ENCODE measurements at places on chromosomes 7 and 10. TPM values are rescaled to one million over a fixed set of nuclear protein-coding genes. Genes with fewer than 3 reads are reported as not detected.

Gene AGR2
- 256 TPM for total RNA-seq

Gene CCDC136
- 4.2 TPM for total RNA-seq

DNA sequence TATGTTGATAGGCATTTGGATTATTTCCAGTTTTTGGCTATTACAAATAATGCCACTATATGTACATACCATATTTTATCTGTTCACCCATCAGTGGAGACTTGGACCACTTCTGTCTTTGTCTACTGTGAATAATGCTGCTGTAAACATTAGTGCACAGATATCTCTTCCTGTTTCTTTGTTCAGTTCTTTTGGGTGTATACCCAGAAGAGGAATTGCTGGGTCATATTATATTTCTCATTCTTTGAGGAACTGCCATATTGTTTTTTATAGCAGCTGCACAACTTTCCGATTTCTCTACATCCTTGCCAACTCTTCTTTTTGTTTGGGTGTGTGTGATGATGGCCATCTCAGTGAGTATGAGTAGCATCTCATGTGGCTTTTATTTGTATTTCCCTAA is 218.0 kb downstream of the LRMDA start:
- no peak for DNase-seq

- peak; percentile 80 for DNase-seq
These were observed 52.0 kb upstream of the SMNDC1 start for GRCh38 chr10:110356628-110357245.

DNA sequence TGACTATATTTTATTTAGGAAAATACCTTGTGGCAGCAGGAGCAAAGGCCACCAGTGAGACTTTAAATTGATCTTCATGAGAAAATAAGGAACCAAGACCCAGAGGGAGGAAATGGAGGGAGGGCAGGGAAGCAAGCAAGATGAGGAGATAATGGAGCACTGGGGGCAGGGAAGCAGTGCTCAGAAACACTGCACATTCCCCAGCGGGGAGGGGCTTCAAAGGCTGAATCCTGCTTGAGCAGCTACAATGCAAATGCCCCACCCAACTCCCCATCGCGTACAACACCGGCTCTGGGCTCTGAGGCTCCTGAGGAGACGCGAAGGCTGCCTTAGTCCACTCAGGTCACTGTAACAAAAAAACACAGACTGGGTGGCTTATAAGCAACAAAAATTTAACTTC is 503.8 kb downstream of the GRID1 start:
- DNase-seq, result no peak

DNA sequence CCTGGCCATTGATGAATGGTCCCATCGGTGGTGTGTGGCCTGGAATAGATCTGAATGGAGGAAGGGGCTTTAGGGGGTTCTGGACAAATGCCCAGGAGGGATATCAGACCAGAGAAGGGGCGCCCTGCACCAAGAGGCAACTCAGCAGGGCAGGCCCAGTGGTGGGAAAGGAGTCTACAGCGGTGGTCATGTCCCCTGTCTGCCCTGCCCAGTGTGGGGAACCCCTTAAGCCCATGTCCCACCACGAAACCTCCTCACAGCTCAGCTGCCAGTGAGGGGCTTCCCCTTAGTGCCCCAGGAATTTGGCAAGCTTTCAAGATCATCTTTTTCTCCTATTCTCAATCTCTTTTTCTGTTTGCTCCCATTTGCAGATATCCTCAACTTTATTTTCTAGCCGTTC is 14.1 kb upstream of the CCSER2 start:
- no peak for DNase-seq

Gene PNLIPRP1
- total RNA-seq, result not detected

- DNase-seq, result no peak
These were observed 322.6 kb downstream of the RNLS start for GRCh38 chr10:88260329-88261051.

Gene NCF1
- total RNA-seq, result 5.2 TPM

Gene EVX1
- total RNA-seq, result not detected

DNA sequence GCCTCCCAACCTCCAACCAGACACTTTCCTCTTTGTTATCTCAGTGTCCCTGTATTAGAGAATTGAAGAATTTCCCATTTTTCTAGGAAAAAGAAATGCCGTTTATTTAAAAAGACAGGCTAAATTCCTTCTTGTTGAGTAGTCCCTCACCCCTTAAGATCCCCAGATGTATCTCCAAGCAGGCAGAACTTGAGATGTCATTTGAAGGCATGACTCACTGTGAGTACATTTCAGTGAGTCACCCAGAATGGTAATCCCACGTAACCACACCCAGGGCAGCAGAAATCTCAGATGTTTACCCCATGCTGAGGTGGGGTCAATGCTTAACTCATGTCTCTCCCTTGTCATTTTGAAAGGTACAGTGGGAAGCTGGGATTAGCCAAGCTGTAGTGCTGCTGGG is 4.4 kb downstream of the ZNF655 start:
- DNase-seq, result peak; percentile 25

- DNase-seq, result no peak
These were observed 56.2 kb upstream of the MGMT start for GRCh38 chr10:129410688-129411392.

DNA sequence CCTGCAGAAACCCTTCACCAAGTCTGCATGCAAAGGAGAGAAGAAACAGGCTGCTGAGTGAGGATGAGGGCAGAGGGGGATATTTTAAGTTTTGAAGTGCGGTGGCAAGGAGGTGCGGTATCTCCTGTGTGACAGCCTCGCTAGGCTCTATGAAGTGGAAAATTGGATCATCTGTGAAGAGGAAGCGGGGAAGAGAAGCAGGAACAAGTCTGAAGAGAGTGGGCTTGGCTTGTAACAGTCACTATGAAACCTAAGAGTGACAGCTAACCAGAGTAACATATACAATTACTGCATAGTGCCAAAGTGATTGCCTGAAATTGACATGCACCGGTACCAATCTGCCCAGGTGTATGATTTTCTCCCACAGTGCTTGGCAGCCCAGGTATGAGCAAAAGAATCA is 287.5 kb upstream of the KLF14 start:
- DNase-seq, result no peak

GRCh38 chr7:1313613-1314012 is 80.9 kb downstream of the UNCX start:
- DNase-seq, result no peak

Gene PSTK
- total RNA-seq, result 2.5 TPM
